ENCODE measurements at places on chromosomes 6 and 20. TPM values are rescaled to one million over a fixed set of nuclear protein-coding genes. Genes with fewer than 3 reads are reported as not detected.
A peak's percentile ranks its signal among the peaks of the same experiment; 100 is the strongest.

Gene LAMA4
- not detected for total RNA-seq

Gene MEI4
- total RNA-seq = not detected

Gene SH3BGRL2
- 0.76 TPM for total RNA-seq

Gene TFAP2A
- total RNA-seq = not detected

Gene TOX2
- 1.2 TPM for total RNA-seq

Gene SIRPB2
- total RNA-seq = not detected

Gene VSX1
- total RNA-seq = not detected

Gene RAB44
- 0.05 TPM for total RNA-seq

Gene KDM1B
- 14.4 TPM for total RNA-seq

DNA sequence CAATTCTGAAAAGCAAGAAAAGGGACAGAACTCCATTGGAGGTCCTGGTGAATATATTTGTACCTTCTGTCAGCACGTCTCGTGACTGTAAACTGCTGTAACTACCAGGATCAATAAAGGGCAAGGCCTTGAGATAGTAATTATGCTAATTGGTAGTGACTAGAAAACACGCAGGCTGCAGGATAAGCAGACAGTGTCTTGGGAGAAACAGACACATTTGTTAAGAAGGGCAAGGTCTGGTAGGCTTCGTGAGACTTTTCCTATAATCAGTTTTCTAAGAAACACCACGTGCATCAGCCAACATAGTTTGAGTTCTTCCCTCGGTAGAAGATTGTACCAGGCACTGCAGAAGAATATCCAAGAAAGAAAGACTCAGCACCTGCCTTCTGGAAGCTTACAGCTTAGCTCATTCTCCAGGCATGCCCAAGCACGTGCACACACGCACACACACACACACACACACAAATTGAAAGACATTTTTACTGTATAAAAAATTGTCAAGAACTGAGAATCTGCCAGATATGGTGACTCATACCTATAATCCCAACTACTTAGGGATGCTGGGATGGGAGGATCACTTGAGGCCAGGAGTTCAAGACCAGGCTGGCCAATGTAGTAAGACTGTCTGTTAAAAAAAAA is 167.0 kb upstream of the SASH1 start:
- H3K27ac ChIP-seq = no peak overlapping the region
- H3K4me3 ChIP-seq = no peak overlapping the region
- peaks cover 4% of the 10 kb centered on the region for H3K27me3 ChIP-seq
- no peaks in the 10 kb centered on the region for H3K4me1 ChIP-seq

DNA sequence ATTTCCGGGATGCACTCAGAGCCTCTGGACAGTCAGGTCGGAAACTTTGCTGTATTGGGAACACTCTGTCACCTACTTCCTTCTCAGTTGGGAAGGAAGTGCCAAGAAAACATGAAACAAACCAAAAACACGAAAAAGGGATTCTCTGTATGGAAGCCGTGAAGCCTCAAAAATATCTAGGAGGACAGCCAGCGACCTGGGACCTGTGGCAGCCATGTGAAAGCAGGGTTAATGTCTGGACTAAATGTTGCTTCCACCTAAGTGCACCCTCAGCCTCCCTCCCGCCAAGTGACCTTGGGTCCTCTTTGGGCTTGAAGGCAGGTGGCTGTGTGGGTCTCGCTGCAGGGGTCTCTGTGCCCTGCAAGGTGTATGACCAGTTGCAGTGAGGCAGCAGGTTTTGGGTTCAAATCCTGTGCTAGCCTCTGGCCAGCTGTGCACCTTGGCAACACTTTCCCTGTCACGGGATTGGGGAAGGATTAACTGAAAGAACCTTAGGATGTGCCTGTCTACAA is 851 bp downstream of the MAVS start:
- no peak for DNase-seq
- peak overlapping the region; percentile 85 for H3K4me3 ChIP-seq
- peak overlapping the region; percentile 83 for H3K27ac ChIP-seq

DNA sequence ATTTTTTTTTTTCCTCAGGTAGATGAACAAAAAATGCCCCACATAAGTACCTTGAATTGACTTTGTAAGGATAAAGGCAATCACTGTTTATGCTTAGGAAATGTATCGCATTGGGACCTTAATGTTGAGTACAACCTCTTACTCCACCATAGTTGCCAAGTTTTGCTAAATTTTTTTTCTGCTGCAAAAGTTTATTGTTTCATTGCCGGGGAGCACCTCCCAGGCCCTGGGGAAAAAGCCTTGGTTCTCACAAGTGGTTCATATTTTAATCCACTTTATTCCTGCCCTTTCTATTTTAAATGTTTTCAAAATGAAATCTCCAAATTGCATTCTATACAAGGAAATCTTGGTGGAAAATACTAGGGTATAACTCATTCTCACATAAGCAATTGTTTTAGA is 52.3 kb upstream of the UTRN start:
- no peaks in the 10 kb centered on the region for H3K4me1 ChIP-seq
- DNase-seq = no peak
- no peak overlapping the region for H3K4me3 ChIP-seq
- H3K27me3 ChIP-seq = no peaks in the 10 kb centered on the region
- H3K36me3 ChIP-seq = no peaks in the 10 kb centered on the region

DNA sequence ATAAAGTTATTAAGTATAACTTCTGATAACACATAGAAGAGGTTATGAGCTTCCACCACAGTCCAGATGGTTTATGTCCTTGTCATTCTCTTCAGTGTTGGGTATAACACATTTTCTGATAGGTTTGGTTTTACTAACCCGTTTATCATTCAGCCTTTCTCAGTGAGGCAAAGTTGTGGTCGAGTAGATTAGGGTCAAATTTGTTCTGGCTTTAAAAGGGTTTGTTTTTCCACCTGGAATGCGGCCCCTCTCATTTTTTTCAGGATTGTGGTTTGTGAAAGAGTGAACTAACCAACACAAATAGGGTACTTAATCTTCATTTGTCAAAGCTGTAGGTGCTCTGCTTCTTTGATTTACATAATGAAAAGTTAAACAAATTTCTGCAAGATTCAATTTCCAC is 204.2 kb upstream of the ASCC3 start:
- H3K27ac ChIP-seq = no peak overlapping the region
- H3K36me3 ChIP-seq = no peaks in the 10 kb centered on the region
- H3K27me3 ChIP-seq = peaks cover 10% of the 10 kb centered on the region
- H3K4me1 ChIP-seq = no peaks in the 10 kb centered on the region

GRCh38 chr6:87197547-87197946 is 42.2 kb downstream of the ZNF292 start:
- peaks cover 78% of the 10 kb centered on the region for H3K4me1 ChIP-seq
- no peak overlapping the region for H3K4me3 ChIP-seq
- no peaks in the 10 kb centered on the region for H3K27me3 ChIP-seq
- peaks cover 14% of the 10 kb centered on the region for H3K36me3 ChIP-seq
- H3K27ac ChIP-seq = peak overlapping the region; percentile 68

DNA sequence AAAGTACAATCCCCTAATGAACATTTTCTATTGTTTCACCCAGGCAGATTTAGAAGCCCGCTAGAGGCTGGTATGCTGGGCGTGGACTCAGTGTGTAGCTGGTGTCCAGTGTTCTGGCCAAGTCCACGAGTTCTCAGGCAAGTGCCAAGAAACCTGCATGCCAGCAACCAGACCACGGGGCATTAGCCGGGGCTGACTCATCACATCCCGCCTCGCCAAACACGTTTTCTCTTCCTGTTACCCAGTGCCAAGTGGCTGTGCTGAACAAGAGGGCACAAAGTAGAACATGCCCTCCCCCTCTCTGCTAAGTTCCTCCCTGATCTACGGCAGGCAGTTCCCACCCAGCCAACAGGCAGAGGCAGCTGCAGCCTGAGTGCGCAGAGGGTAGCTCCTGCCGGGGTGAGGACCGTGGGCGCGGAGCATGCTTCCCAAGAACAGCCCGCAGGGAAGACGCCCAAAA is 29.6 kb downstream of the RAMACL start:
- no peaks in the 10 kb centered on the region for H3K27me3 ChIP-seq
- no peak overlapping the region for H3K4me3 ChIP-seq
- H3K4me1 ChIP-seq = peaks cover 5% of the 10 kb centered on the region
- peaks cover 4% of the 10 kb centered on the region for H3K36me3 ChIP-seq
- H3K27ac ChIP-seq = no peak overlapping the region

GRCh38 chr20:49846206-49846807 is 33.7 kb downstream of the SLC9A8 start:
- peak; percentile 72 for DNase-seq
- H3K4me1 ChIP-seq = peaks cover 3% of the 10 kb centered on the region
- H3K27me3 ChIP-seq = no peaks in the 10 kb centered on the region
- no peak overlapping the region for H3K27ac ChIP-seq
- no peak overlapping the region for H3K4me3 ChIP-seq

DNA sequence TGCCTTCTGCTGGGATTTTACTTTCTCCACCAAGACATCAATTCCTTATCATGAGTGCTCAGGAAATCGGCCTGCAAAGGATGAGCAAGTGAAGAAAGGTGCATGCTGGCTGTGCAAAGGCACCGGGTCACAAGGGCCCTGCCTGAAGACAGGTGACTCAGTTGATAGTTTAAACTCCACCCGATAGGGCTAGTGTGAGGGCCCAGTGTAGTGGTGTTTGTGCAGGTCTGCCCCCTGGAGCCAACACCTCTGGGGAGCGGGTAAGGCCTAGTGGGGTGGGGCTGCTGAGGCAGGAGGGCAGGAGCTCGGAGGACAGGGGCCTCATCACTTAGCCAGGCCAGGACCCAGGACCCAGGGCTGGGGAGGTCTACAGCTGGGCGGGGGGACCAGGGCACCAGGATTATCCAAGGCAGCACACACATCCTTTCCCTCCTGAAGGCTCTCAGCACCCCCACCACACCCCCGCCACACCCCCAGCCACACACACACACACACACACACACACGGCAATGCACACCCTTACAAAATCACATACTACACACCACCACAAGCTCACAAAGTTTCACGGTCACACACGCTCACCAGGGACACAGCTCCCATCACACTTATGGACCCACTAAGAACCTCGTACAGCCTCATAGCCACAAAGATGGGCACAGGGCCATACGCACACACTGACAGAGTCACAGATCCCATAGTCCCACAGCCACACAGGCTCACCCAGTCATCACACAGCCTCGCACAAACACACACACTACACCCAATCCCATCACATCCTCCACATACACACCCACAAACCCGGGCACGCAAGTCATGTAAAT is 75.4 kb downstream of the GRM4 start:
- no peaks in the 10 kb centered on the region for H3K36me3 ChIP-seq
- DNase-seq = peak; percentile 14
- no peak overlapping the region for H3K4me3 ChIP-seq
- no peaks in the 10 kb centered on the region for H3K4me1 ChIP-seq
- no peaks in the 10 kb centered on the region for H3K27me3 ChIP-seq

GRCh38 chr6:112231164-112231563 is 23.2 kb downstream of the LAMA4 start:
- peaks cover 7% of the 10 kb centered on the region for H3K4me1 ChIP-seq
- no peaks in the 10 kb centered on the region for H3K36me3 ChIP-seq
- H3K27me3 ChIP-seq = peaks cover 7% of the 10 kb centered on the region
- DNase-seq = no peak
- H3K27ac ChIP-seq = no peak overlapping the region

DNA sequence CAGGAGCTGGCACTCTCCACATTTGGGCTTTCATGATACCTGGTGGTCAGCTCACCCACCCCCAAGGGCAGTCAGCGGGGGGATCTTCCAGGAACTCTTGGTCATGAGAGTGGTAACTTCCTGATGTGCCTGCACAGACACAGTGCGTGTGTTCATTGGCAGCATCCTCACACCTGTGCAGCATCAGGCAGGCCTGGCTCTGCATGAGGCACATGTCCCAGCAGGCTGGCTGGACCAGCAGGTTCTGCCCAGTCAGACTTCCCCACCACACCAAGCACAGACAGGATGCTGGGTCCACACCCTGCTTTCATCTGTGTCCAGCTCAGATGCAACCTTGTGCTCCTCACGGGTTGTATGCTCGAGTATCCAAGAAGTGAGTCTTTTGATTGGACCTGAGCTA is 15.7 kb upstream of the UNC93A start:
- no peaks in the 10 kb centered on the region for H3K4me1 ChIP-seq
- H3K36me3 ChIP-seq = no peaks in the 10 kb centered on the region
- no peak for DNase-seq
- H3K4me3 ChIP-seq = no peak overlapping the region
- no peak overlapping the region for H3K27ac ChIP-seq
- peaks cover 14% of the 10 kb centered on the region for H3K27me3 ChIP-seq

GRCh38 chr6:7578931-7579330 is 11.1 kb upstream of the SNRNP48 start:
- H3K36me3 ChIP-seq = no peaks in the 10 kb centered on the region
- H3K27me3 ChIP-seq = peaks cover 11% of the 10 kb centered on the region
- no peak for DNase-seq

DNA sequence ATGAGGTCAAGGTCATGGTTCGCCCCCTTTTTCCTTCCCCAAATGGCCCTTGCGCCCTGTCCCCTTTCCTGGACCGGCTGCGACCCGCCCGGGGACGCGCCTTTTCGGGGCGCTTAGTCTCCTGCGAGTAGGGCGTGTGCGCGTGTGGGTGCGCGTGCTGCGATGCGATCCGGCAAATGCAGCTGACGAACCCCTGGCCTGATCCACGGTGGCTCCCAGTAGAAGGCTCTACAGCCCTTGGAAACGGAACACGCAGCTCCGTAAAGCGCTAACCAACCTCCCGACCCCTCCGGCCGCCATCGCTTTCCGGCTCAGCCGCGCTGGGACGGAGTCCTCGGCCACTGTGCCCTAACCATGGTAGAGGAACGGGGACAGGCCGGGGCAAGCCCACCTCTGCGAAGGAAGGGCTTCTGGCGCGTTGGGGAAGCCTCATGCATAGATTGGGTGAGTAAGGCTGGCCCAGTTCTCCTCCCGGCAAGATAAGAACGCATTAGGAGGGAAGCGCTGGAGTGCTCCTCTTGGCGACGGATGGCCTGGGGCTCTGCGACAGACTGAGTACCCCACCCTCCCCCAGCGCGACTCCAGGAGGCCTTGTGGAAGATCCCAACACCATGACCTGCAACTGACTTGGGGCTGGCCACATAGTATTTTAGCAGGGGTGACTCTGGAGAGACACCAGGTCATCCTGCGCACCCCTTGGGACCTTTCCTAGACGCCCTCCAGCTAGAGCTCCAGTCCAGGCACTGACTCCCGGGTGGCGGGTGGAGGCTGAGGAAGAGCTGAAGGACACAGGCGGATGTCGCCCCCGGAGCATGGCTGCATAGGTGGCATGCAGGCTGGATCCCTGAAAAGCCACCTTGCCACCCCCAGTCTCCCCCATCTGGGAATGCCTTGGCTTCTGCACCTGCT is 1.1 kb upstream of the SLC4A11 start:
- H3K4me3 ChIP-seq = peak overlapping the region; percentile 77
- peaks cover 59% of the 10 kb centered on the region for H3K27me3 ChIP-seq
- H3K36me3 ChIP-seq = no peaks in the 10 kb centered on the region
- H3K4me1 ChIP-seq = peaks cover 6% of the 10 kb centered on the region
- DNase-seq = no peak
- H3K27ac ChIP-seq = no peak overlapping the region

- no peaks in the 10 kb centered on the region for H3K36me3 ChIP-seq
- H3K27ac ChIP-seq = no peak overlapping the region
- no peak overlapping the region for H3K4me3 ChIP-seq
- H3K27me3 ChIP-seq = no peaks in the 10 kb centered on the region
These were observed 205.7 kb downstream of the OTOR start for GRCh38 chr20:16953858-16954257.

- H3K27me3 ChIP-seq = peaks cover 59% of the 10 kb centered on the region
- no peak for DNase-seq
- no peak overlapping the region for H3K27ac ChIP-seq
- H3K36me3 ChIP-seq = no peaks in the 10 kb centered on the region
- H3K4me3 ChIP-seq = no peak overlapping the region
These were observed 298.9 kb downstream of the TFAP2C start for GRCh38 chr20:56928007-56928406.
